ENCODE measurements at places on chromosomes 1 and 21.

DNA sequence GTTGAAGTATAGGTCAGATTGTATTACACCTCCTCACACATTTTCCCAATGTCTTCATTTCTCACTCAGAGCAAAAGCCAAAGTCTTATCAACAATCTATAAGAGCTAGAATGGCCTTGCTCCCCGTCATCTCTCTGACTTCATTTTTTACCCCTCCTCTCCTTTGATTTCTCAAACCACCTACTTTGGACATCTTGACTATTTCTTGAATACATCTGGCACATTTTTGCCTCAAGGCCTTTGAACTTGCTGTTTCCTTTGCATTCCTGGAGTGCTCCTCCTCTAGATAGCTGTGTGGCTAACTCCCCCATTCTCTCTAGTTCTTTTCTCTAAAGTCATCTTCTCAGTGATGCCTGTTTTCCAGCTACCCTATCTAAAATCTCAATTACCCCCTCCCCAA is 7.2 kb upstream of the XCL2 start:
- DNase-seq, result no peak

GRCh38 chr1:46114925-46115603 is 17.4 kb downstream of the PIK3R3 start:
- no peak for DNase-seq

GRCh38 chr1:104702731-104703130 is 953.0 kb downstream of the AMY1C start:
- DNase-seq, result no peak

DNA sequence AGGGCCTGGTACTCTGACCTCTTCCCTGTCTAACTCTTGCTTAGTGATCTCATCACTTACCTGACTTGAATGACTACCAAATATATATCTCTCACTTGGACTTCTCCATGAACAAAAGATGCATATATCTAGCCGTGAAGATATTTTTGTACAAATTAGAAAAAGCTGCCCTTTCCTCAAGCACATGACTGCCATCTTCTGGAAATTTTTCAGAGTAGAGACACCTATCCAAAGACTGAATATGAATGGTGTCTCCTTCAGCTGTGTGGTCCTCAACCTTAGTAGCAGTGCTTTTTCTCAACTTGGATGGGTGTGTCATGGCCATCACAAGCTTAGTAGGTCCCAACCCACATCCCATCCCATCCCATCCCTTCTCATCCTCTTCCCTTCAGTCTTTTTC is 142.3 kb downstream of the DNM3 start:
- peak; percentile 69 for DNase-seq

DNA sequence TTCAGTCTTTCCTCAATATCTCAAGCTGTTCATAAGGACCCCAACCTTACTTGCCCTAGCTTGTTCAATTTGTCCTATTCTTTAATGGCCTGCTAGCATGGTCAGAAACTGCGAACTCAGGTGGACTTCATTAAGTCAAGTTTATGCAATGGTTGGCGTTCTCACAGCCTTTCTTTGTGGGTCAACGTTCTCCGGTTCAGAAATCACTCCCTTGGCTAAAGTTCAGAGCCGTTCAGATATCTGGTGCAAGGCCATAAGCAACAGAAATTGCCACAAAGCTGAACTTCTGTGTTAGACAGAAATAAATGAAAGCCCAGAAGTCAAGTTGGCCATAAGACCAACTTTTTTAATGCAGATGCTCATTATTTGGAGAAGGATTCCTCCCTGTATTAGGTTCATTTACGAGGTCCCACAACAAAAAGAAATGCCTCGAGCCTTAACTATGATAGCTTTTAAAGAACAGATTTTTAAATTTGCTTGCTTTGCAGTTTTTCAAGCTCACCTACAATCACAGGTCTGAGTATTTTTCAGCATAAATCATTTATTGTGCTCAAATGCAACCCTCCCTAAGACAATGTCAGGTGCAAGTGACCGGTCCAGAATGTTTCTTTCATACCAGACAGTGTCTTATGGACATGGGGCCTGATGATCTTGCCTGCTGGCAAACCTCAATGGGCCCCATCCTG is 140.2 kb upstream of the COL11A1 start:
- DNase-seq, result no peak

- DNase-seq, result peak; percentile 13
Observed at GRCh38 chr1:15876357-15877055, 29.0 kb downstream of the SPEN start.

DNA sequence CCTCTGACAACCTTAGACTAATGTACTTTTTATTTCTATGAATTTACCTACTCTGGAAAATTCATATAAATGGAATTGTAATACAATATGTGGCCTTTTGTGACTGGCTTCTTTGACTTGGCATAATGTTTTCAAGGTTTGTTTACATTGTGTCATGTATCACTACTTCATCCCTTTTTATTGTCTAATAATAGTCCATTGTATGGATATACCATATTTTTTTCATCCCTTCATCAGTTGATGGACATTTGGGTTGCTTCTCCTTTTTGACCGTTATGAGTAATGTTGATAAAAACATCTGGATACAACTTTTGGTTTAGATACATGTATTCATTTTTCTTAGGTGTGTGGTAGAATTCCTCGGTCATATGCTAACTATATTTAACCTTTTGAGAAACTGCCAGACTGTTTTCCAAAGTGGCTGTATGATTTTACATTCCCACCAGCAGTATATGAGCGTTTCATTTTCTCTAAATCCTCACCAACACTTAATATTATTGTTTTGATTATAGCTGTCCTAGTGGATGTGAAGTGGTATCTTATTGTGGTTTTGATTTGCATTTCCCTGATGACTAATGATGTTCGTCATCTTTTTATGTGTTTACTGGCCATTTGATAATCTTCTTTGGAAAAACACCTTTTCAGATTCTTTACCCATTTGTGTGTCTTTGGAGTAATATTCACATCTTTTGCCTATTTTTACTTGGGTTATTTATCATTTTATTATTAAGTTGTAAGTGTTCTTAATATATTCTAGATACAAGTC is 3.5 kb downstream of the RO60 start:
- no peak for DNase-seq

- DNase-seq, result no peak
Observed at GRCh38 chr1:202680586-202681352, 29.5 kb downstream of the SYT2 start.

GRCh38 chr1:66247415-66248208 is 286.3 kb upstream of the SGIP1 start:
- DNase-seq, result no peak

DNA sequence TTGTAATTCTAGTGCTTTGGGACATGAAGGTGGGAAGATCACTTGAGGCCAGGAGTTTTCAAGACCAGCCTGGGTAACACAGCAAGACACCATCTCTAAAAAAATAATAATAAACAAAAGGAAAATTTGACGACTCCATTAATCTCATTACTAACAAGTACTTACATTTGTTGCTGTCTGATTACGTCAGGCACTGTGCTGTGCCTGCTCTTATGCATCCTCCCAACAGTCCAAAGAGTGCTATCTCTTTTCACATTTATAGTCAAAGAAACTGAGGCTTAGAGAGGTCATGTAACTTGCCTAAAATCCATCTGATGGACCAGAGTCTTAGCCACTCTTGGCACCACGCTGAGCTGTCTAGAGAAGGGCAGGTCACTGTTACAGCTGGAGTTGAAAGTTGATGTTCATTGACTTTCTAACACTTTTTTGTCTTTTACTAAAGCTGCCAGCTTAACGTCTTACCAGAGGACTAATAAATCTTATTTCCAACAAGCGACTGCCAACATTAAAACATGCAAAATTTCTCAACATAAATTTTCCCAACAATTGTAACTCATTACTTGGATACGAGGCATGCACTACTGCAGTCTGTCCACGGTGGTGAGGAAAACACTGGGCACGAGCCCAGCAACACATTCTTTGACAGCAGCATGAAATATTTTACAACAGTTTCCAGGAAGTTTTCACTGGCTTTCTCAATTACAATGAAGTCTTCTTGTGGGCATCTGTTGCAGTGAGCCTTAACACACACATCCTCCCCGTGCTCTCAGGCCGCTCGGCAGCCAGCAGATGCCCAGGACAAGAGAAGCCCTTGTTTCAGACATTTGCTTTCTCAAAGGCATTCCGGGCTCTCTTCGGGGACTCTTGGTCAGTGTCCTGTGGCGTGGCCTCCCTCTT is 262.9 kb upstream of the PROX1 start:
- no peak for DNase-seq

DNA sequence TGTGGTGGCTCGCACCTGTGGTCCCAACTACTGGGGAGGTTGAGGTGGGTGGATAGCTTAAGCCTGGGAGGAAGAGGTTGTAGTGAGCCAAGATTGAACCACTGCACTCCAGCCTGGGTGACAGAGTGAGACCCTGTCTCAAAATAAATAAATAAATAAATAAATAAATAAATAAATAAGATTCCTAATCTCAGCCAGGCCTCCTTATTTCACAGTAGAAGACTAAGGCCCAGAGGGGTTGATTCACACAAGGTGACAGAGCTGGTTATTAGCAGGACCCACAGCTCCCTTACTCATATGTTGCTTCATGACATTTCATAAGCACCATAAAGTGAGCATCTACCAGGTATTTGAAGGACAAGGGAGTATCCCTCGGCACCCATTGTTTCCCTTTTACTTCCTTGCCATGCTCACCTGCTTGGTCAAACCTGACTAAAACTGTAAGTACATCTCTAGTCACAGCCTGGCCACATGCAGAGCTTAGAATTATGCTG is 32.7 kb downstream of the ALG14 start:
- DNase-seq, result no peak

- no peak for DNase-seq
Observed at GRCh38 chr1:202279806-202280205, 61.9 kb downstream of the UBE2T start.
